Activated naive CD8-positive, alpha-beta T cell treated with anti-CD3 and anti-CD28 coated beads for 36 hours (primary cell): ENCODE measurements at places on chromosomes 5 and 9. TPM values are rescaled to one million over a fixed set of nuclear protein-coding genes. Genes with fewer than 3 reads are reported as not detected.

The DAPK1 gene
- total RNA-seq = 1.9 TPM

The ANKRD18B gene
- 0.14 TPM for total RNA-seq

The PHF24 gene
- total RNA-seq = 0.30 TPM

The SLC36A2 gene
- not detected for total RNA-seq

The TCERG1 gene
- 125 TPM for total RNA-seq

The PAM gene
- 54.0 TPM for total RNA-seq

The SSNA1 gene
- 78.1 TPM for total RNA-seq

The STKLD1 gene
- total RNA-seq = 0.31 TPM

The PDLIM4 gene
- not detected for total RNA-seq

The TMEM174 gene
- total RNA-seq = not detected

The PIP5KL1 gene
- 3.2 TPM for total RNA-seq

The DROSHA gene
- total RNA-seq = 74.3 TPM

The ADCY2 gene
- total RNA-seq = not detected

The TRIM36 gene
- total RNA-seq = 0.19 TPM

The PTGR1 gene
- total RNA-seq = 1.3 TPM

DNA sequence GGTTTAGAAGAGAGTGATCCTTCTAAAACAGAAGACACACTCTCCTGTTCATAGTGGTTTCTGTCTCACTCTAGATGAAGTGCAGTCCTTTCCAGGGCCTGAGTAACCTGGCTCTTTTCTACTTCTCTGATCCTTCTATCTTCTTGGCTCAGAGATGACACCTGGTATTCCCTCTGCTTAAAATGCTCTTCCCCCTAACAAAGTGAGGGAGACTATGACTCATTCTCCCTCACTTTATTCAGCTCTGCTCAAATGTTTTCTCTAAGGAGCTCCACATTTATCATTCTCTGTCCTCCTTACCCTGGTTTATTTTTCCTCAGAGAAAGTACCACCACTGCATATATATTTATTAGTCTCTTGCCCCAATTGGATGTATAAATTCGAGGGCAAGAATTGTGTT, 24.6 kb downstream of the TUT7 start:
- peaks cover 34% of the 10 kb centered on the region for H3K36me3 ChIP-seq
- no peaks in the 10 kb centered on the region for H3K27me3 ChIP-seq
- DNase-seq = no peak

DNA sequence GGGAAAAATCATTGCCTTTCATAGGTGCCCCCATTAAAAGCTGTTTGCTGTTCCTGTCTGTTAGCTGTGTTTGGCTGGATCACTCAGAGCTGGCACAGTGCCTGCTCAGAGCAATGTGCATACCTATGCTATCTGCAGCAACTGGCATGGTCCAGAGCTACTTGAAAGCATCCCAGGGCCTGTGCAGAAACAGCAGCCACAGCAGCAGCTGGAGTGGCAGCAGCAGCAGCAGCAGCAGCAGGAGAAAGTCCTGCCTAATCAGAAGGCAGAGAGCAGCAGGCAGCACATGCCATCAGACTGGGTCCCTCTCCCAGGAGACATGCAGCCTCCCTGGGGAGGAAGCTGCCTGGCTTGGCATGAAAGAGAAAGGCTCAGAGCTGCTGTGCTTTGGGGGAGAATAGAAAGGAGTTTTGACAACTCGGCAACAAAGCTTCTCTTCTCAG, 243.8 kb upstream of the WWC1 start:
- H3K4me1 ChIP-seq = no peaks in the 10 kb centered on the region
- H3K27ac ChIP-seq = no peak overlapping the region
- no peak overlapping the region for H3K4me3 ChIP-seq

- no peak for DNase-seq
- peaks cover 28% of the 10 kb centered on the region for H3K36me3 ChIP-seq
- H3K4me1 ChIP-seq = peaks cover 12% of the 10 kb centered on the region
- no peaks in the 10 kb centered on the region for H3K27me3 ChIP-seq
These were observed 56.8 kb downstream of the MTREX start for GRCh38 chr5:55364537-55365055.

GRCh38 chr5:78062645-78063044, 231.9 kb downstream of the AP3B1 start:
- no peaks in the 10 kb centered on the region for H3K27me3 ChIP-seq
- H3K27ac ChIP-seq = no peak overlapping the region
- H3K4me1 ChIP-seq = no peaks in the 10 kb centered on the region
- no peak for DNase-seq

GRCh38 chr5:91741764-91742505, 358.8 kb upstream of the ARRDC3 start:
- H3K4me1 ChIP-seq = no peaks in the 10 kb centered on the region
- DNase-seq = no peak

GRCh38 chr5:57432876-57433275, 49.7 kb downstream of the ACTBL2 start:
- no peaks in the 10 kb centered on the region for H3K4me1 ChIP-seq
- no peak overlapping the region for H3K4me3 ChIP-seq
- H3K27me3 ChIP-seq = peaks cover 4% of the 10 kb centered on the region
- no peak overlapping the region for H3K27ac ChIP-seq
- no peak for DNase-seq
- no peaks in the 10 kb centered on the region for H3K36me3 ChIP-seq

- no peak overlapping the region for H3K4me3 ChIP-seq
- no peaks in the 10 kb centered on the region for H3K4me1 ChIP-seq
- no peaks in the 10 kb centered on the region for H3K36me3 ChIP-seq
- H3K27me3 ChIP-seq = peaks cover 32% of the 10 kb centered on the region
- H3K27ac ChIP-seq = no peak overlapping the region
- no peak for DNase-seq
These were observed 7.1 kb upstream of the ENTREP1 start for GRCh38 chr9:69317894-69318293.

DNA sequence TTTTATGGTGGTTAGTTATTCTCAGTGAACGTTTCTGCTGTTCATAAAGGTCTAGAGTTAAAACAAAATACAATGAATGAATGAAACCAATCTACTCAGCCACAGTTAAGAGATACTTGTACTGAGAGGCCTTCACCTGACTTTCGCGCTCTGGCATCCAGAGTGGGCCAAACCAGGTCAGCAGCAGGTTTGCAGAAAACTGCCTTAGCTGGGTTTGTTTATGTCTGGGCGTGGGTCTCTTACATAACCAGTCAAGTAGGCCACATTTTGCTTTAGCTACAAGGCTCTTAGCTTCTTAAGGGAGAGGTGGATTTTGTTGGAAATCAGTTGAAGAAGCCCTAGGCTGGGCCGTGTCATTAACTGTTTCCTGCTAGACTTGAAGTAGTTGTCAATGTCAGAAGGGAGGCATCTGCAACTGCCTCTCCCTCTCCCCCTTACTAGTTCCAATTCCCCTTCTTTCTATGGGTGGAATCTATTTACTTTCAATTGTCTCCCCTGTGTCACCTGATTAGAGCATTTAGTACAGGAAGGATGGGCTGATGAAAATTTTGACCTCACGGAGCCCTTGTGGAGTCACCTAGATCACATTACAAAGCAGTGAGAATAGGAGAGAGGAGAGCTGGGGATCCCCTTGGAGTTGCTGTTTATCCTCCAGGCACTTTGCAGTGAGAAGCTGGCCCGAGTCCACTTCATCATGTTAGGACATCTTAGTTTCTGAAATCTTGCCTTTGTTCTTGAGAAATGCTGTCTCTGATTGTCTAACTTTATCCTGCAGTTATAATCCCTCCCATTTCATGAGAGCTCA, 200.5 kb downstream of the ARHGEF28 start:
- H3K4me3 ChIP-seq = no peak overlapping the region
- H3K27ac ChIP-seq = no peak overlapping the region
- H3K27me3 ChIP-seq = peaks cover 13% of the 10 kb centered on the region
- DNase-seq = no peak

GRCh38 chr5:164012371-164012770, 507.0 kb downstream of the MAT2B start:
- no peak for DNase-seq
- H3K4me1 ChIP-seq = no peaks in the 10 kb centered on the region
- peaks cover 8% of the 10 kb centered on the region for H3K27me3 ChIP-seq
- no peaks in the 10 kb centered on the region for H3K36me3 ChIP-seq
- no peak overlapping the region for H3K27ac ChIP-seq

DNA sequence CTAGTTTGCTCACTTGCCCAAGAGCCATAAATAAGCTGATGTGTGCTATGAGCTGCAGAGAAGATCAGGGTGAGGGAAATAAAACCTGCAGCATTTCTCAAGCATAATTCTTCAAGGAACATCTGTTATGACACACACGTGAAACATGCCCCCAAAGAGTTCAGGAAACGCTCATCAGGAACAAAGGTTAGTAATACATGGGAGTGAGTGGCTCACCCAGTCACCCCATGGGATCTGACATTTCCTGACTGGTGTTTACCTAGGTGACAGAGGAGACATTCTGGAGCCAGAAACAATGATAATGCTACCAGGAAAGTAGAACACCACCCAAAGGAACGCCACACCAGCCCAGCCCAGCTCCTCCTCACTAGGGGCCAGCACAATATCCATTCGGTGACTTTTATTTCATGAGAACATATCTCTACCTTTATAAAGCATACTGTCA, 66.0 kb downstream of the FRMD3 start:
- peaks cover 6% of the 10 kb centered on the region for H3K36me3 ChIP-seq
- no peak overlapping the region for H3K4me3 ChIP-seq
- no peak overlapping the region for H3K27ac ChIP-seq
- H3K4me1 ChIP-seq = peaks cover 27% of the 10 kb centered on the region

- no peaks in the 10 kb centered on the region for H3K36me3 ChIP-seq
- H3K27me3 ChIP-seq = no peaks in the 10 kb centered on the region
- no peak for DNase-seq
- no peak overlapping the region for H3K27ac ChIP-seq
- H3K4me1 ChIP-seq = no peaks in the 10 kb centered on the region
These were observed 173.4 kb upstream of the NR3C1 start for GRCh38 chr5:143576711-143577484.

DNA sequence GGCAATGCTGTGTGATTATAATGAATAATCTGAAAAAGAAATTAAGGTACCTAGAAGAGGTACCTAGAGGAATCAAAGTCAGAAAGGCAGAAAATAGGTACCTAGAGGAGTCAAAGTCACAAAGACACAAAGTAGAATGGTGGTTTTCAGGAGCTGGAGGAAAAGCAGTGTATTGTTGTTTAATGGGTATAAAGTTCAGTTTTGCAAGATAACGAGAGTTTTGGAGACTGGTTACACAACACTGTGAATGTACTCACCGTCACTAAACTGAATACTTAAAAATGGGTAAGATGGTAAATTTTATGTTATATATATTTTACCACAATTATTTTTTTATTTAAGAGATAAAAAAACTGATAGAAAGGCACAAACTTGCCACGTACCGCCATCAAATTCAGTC, 57.0 kb downstream of the FBXL17 start:
- DNase-seq = no peak
- peaks cover 3% of the 10 kb centered on the region for H3K4me1 ChIP-seq
- no peak overlapping the region for H3K4me3 ChIP-seq
- H3K27ac ChIP-seq = no peak overlapping the region

- H3K36me3 ChIP-seq = no peaks in the 10 kb centered on the region
- no peak for DNase-seq
- H3K4me3 ChIP-seq = no peak overlapping the region
- H3K27me3 ChIP-seq = peaks cover 36% of the 10 kb centered on the region
These were observed 123.0 kb downstream of the PAX5 start for GRCh38 chr9:36911037-36911436.

DNA sequence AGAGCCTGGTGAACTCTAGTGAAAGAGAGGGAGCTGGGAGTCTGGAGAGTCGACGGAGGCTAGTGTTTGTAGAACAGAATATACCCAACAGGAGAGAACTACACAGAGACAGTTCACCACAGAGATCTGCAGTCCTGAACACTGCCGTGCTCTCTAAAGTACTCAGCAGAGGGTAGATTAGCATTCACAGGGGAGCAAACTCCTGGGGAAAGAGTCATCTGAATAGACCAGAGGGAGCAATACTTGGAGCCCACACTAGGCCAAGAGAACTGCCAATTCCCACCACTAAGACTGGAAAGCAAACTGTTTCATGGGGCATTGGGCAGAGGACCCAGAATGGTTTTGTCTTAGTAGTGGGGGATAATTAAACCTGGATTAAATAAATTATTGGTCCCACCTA, 235.6 kb downstream of the EDIL3 start:
- H3K27me3 ChIP-seq = no peaks in the 10 kb centered on the region
- DNase-seq = no peak
- no peak overlapping the region for H3K27ac ChIP-seq
- H3K4me1 ChIP-seq = no peaks in the 10 kb centered on the region
- H3K4me3 ChIP-seq = no peak overlapping the region
- H3K36me3 ChIP-seq = no peaks in the 10 kb centered on the region

- H3K4me1 ChIP-seq = no peaks in the 10 kb centered on the region
- DNase-seq = no peak
- H3K27me3 ChIP-seq = no peaks in the 10 kb centered on the region
These were observed 428.2 kb upstream of the CTNND2 start for GRCh38 chr5:12332480-12332879.

DNA sequence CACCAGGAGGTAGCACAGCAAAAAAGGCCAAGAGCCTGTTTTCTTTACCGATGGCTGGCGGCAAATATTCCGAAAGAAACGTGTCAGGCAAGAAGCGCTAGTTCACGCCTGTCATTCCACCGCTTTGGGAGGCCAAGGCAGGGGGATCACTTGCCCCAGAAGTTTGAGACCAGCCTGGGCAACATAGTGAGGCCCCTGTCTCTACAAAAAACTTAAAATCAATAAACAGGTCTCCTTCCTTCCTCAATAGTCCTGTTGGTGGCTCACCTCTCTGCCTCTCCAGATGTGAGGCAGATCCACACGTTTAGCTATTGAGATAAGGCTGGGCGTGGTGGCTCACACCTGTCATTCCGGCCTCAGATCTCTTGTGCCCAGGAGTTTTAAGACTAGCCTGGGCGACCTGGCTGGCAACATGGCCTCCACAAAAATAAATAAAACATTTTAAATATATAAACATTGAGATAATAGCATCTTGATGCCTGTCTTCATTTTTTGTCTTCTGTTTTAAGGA, 1.3 kb upstream of the TMEM250 start:
- DNase-seq = no peak
- H3K36me3 ChIP-seq = no peaks in the 10 kb centered on the region
- peaks cover 2% of the 10 kb centered on the region for H3K27me3 ChIP-seq
- peaks cover 2% of the 10 kb centered on the region for H3K4me1 ChIP-seq
- H3K27ac ChIP-seq = peak overlapping the region; percentile 80

DNA sequence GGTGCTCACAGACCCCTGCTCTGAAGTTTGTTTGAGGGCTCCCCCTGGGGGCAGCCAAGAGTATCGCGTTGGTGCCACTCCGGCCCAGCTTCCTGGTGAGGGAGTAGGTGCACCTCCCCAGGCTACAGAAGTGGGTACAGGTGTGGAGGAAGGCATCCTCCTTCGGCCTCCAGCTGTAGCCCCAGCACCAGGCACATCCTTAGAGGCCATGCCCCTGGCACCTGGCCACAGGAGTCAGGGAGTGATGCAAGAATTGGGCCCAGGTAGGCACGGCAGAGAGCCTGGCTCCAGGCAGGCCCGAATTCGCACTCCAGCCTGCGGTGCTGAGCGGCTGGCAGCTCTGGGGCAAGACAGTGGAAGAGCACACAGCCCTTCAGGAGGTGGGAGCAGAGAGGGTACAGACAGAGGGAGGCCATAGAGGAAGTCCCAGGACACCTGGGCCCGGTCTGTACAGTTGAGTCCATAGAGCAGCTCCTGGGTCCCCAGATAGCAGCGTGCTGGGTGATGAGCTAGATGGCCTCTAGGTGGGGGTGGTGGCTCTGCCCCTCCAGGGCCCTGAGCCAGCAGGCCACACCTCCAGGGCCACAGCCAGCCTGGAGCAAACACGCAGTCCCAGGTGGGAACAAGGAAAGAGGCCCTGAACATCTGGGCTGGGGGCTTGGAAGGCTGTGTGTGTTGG, 2.4 kb downstream of the SAPCD2 start:
- peak overlapping the region; percentile 56 for H3K4me3 ChIP-seq
- H3K27ac ChIP-seq = no peak overlapping the region
- DNase-seq = peak; percentile 88
- H3K27me3 ChIP-seq = peaks cover 4% of the 10 kb centered on the region
- H3K4me1 ChIP-seq = peaks cover 11% of the 10 kb centered on the region

GRCh38 chr5:109992264-109992915, 302.7 kb downstream of the MAN2A1 start:
- H3K27me3 ChIP-seq = no peaks in the 10 kb centered on the region
- no peak overlapping the region for H3K4me3 ChIP-seq
- DNase-seq = no peak
- H3K4me1 ChIP-seq = peaks cover 5% of the 10 kb centered on the region
